ENCODE measurements at places on chromosomes 5 and 9.

GRCh38 chr5:38758774-38759600 lies 86.8 kb upstream of the OSMR start:
- no peak for DNase-seq

- no peak for DNase-seq
These were observed 61.8 kb upstream of the ARAP3 start for GRCh38 chr5:141743866-141744272.

- no peak for DNase-seq
These were observed 34.9 kb upstream of the LECT2 start for GRCh38 chr5:135989686-135990085.

- DNase-seq = no peak
These were observed 95.1 kb downstream of the FBXL7 start for GRCh38 chr5:15594977-15595568.

DNA sequence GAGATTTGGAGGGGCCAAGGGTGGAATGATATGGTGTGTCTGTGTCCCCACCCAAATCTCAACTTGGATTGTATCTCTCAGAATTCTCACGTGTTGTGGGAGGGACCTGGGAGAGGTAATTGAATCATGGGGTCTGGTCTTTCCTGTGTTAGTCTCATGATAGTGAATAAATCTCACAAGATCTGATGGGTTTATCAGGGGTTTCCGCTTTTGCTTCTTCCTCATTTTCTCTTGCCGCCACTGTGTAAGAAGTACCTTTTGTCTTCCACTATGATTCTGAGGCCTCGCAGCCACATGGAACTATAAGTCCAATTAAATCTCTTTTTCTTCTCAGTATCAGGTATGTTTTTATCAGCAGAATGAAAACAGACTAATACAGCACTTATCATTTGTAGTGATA lies 29.5 kb upstream of the SPIN1 start:
- no peak for DNase-seq

GRCh38 chr9:27022920-27023319 lies 17.4 kb upstream of the LRRC19 start:
- DNase-seq = no peak

DNA sequence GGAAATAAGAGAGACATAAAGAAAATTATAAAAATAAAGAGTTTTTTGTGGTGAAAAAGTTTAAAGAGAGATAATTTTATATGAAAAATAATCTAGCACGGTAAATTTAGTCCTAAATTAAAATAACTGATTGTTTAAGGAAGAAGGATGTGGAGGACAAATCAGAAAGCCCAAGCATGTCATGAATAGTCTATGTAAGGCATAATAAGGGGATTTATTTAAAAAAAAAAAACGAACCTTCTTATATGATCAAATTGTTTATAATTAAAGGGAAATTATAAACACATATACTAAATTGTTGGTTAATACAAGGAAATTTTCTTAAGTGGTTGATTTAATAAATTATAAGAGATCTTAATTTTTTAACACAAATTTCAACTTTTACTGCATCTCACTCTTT lies 551.8 kb upstream of the TYRP1 start:
- DNase-seq = no peak
